ENCODE measurements at places on chromosomes 12 and 14.

DNA sequence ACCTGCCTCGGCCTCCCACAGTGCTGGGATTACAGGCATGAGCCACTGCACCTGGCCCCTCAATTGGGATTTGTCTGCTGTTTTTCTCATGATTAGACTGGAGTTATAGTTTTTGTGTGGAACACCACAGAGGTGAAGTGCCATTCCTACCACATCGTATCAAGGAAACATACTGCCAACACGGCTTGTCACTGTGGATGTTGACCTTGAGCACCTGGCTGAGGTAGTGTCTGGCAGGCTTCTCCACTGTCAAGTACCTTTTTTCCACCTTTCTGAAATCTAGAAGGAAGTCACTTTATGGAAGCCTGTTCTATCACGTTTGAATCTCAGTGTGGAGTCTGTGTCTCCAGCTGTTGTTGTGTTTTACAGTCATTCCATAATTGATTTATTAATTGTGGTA, 21.4 kb upstream of the SEL1L start:
- DNase-seq = no peak

DNA sequence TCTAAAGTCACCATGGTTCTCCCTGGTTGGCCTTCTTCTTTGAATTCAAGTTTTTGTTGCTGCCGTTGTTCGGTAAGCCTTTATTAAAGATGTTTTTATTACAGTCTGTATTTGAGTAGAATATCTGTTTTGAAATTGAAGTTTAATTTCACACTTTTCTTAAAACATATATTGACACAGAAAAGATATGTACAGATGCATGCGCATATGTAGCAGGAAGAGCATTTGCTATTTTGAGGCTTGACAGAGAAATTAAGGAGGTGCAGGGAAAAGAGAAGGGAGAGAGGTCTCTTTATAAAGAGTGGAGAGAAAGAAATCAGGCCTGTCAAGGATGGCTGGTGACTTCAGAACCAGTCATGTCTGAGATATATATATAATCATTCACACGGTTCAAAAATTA, 46.0 kb upstream of the TRIM9 start:
- no peak for DNase-seq

DNA sequence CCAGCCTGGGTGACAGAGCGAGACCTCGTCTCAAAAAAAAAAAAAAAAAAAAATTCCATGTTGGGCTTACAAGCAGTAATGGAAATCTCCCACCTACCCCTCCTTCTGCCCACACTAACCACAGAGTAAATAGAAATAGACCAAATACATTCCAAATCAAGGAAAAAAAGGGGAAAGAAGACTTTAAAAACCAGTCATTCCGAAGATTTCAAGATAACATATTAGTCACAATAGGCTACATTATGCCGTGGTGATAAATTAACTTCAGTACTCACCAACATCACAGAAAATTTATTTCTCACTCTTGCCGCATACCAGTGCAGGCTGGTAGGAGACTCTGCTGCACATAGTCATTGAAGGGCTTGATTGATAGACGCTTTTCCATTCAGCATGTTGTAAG, 15.5 kb upstream of the ETV6 start:
- no peak for DNase-seq

DNA sequence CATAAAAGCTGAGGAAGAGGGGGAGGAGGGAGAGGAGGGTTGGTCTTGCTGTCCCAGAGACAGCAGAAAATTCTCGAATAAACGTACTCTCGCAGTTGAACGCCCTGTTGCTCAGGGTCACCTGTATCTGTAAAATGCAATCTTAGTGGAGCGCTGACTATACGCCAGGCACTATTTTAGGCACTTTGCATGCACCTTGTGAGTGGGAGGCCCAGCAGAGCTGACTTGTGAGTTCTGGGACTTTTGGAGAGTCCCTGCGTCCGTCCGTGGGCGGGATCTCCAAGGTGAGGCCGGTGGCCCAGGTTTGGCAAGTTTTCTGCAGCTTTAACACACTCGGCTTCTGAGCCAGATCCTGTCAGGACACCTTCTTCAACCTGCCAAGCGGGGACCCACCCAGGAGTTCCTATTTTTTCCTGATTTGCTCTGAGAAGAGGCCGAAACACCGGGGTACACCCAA, 32.5 kb upstream of the PLEKHG6 start:
- peak; percentile 73 for DNase-seq

DNA sequence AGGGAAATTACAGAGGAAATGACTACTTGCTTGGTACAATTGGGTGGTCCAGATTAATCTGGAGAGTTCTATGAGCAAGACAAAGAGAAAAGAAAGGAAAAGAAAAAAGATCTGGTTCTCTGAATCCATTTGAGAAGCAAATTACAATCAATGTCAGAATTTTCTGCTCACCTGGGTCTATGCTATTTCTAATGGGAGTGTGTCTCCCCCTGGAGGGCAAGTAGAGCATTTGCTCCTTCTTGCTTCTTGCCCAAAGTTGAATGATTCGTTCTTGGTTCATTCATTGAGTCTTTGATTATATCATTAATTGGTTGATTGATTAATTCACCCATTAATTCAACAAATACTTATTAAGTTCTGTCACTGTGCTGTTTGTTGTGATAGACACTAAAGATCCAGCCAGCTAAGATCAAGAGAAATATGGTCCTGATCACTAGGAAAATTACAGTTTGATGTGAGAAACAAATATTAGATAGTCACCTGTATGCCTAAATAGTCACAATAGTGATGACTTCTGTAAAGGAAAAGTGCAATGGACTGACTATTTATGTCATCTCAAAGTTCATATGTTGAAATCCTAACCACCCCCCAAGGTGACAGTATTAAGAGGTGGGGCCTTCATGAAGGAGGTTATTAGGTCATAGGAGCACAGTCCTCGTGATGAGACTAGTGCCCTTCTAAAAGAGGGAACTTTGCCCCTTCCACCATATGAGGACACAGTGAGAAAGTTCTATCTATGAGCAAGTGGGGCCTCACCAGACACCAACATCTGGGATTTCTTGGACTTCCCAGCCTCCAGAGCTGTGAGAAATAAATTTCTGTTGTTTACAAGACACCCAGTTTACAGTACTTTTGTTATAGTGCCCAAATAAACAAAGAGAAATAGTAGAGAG, 8.0 kb upstream of the ASB8 start:
- peak; percentile 88 for DNase-seq

GRCh38 chr14:87483271-87484260, 509.4 kb downstream of the GALC start:
- no peak for DNase-seq

- DNase-seq = no peak
These were observed 61.0 kb upstream of the FKBP4 start for GRCh38 chr12:2733493-2734355.

- DNase-seq = no peak
These were observed 9.5 kb downstream of the TRMT61A start for GRCh38 chr14:103538291-103539055.

DNA sequence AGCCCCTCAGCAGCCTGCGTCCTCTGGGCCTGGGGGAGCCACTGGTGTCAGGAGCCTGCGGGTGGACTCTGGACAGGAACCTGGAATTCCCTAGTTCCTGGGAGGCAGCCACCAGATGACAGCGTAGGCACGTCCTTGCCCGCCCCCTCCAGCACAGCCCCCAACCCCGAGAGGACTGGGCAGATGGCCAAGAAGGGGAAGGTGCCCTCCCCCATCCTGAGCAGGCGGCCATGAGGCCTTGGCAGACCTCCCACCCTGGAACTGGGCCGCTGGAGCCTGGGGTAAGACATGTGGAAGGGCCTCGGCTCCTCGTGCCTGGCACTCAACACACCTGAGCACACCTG, 60.4 kb upstream of the FBRSL1 start:
- no peak for DNase-seq

DNA sequence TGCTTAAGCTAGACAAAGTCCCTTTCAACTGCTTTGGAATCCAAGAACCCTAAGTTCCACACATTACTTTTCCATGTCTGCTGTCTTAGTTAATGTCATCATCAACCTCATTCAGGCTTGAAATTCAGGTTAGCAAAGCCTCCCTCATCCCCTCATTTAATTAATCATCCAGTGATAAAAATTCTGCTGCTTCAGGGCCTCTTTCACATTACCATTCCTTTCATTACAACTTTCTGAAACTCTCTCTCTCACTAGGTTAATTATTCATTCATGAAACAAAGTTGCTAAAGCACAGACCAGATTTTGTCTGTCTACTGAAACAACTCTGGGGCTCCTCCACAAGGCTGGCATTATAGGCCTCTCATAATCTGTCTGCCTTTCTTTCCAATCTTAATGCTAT, 9.4 kb upstream of the VTI1B start:
- no peak for DNase-seq

DNA sequence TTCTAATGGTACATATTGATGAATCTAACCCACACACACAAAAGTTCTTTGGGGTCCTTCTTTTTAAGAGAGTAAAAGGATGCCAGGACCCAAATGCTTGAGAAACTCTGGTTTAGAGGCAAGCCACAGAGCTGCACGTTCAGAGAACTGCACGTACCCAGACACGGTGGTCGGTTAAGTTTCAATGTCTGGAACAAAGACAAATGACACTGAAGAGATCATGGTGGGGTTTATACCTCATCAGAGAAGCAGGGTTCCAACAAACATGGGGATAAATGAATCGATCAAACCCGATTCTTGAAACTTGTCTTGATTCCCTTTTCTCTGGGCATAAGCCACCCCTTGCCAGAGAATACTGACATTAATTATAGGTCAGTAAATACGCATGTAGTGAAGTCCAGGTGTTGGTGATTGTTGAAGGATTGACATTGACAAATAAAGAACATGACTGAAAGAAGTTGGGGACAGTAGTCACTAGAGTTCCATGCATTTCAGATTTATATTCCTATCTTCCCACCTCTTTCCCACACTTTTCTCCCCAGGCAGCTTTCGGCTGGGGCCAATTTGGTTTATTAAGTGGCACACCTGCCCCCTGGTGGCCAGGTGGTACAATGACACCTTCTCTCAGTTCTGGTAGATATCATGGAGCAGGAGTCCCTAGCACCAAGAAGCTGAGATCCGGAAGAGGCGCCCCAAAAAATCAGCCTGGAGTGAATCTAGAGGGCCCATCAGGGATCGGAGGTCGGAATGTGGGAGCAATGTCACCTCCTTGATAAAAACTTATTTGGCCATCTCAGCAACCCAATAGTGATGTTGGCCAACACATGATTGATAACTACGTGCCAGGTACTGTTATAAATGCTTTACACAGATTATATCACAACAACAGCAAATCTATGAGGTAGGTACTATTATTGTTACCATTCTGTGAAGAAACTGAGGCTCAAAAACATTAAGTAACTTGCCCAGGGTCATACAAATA, 17.8 kb upstream of the HDAC7 start:
- DNase-seq = peak; percentile 89

DNA sequence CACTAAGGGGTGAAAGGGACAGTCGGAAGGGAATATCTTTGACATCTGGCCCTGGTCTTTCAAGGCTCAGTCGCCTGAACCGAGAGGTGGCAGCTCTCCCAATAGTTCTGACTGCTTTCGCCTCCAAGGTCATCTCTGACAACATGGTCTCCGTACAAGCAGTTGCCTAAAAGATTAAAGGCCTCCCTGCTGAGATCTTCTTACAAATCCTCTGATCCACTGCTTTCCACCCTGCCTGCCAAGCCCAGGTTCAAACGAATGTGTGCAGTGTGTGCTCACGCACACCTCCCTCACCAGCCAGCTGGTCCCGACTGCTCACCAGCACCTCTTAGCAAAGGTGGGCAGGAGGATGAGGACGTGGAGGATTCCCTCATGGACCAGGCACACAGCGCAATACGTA, 10.4 kb downstream of the B4GALNT3 start:
- no peak for DNase-seq

DNA sequence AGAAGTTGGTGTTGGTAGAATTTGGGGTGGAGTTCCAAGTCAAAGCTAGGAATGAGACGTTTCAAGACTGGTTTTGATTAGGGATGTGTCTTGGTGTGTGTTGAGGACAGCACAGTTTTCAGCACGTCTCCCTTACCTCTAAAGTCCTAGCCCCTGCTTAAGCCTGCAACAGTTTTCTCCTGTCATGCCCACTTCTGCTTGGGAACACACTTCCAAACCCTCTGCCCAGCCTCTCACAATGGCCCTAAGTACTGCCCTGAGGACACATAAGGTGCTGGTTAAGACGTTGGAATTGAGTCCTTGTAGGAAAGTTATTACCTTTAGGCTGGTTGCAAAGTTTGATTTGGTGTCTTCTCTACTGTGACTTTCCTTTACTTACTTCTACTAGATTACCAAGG, 710 bp upstream of the BMAL2 start:
- DNase-seq = peak; percentile 62

DNA sequence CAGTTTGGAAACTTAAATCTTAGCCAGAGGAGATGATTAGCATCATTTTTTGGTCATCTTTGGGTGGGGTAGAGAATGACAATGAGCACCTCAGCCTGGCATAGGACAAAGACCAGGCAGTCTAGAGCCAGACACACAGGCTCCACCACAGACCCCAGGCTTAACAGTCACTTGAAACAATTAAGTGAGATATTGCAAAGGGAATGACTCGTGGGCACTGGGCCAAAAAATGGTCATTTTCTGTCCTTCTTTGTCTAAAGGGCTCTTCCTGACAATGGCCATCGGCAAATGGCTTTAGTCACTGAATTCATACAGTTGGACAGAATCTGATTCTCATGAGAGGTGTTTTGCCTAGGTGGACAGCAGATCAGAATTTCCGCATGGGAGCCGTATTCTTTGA, 78.0 kb upstream of the DICER1 start:
- no peak for DNase-seq

GRCh38 chr14:45587142-45587541, 334.1 kb upstream of the MIS18BP1 start:
- DNase-seq = no peak

DNA sequence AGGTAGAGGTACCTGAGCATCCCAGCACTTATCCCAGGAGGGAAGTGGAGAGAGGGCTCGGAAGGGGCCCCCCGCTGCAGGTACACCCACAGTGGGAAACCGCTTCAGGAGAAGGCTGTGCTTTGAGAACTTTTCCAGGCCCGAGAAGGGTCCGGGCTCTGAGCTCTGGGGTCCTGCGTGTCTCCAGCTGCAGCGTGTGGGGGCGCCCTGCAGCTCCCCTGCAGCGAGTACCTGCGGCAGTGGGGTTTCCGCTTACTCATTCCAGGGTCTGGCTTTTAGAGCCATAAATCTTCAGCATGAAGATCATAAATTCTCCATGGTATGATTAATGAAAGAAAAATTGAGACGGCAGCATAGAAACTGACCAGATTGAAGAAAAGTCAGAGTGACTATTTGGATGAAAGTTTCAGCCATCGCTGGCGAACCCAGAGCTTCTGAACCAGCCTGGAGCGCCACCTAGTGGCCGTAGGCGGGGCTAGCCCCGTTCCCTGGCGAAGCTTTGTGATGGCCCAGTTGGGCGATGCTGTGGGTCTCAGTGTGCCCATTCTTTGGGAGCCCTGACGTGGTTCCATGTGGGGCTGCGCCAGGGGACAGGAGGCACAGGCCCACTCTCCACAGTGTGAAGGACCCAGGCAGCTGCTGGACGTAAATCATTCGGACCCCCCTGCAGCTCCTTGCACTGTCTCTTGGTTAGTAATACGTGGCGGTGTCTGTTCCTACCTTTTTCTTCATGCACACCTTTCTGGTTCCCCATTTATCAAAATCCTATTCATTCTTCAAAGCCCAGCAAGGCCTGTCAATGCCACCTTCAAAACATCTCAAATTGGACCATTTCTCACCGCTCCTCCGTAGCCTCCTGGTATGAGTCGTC, 198.2 kb downstream of the TSPAN9 start:
- peak; percentile 92 for DNase-seq
